NCI-H1048 (cell line): ENCODE measurements at places on chromosomes 2 and 18.

DNA sequence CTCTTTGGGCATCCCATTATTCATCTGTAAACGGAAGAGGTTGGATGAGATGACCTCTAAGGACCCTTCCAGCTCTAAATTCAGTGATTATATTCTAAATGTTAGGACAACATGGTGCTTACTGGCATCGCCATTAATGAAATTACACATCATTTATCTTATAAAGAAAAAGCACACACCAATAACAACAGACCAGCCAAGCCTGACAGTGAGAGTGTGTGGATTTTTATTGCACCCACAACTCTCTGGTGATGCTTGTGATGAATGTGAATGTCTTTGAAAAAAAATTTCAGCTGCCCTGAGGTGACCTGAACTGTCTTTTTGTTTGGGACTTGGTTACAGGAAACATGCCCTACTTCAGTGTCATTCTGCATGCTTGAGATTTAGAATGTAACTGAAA lies 513.3 kb upstream of the NRP2 start:
- DNase-seq, result no peak

DNA sequence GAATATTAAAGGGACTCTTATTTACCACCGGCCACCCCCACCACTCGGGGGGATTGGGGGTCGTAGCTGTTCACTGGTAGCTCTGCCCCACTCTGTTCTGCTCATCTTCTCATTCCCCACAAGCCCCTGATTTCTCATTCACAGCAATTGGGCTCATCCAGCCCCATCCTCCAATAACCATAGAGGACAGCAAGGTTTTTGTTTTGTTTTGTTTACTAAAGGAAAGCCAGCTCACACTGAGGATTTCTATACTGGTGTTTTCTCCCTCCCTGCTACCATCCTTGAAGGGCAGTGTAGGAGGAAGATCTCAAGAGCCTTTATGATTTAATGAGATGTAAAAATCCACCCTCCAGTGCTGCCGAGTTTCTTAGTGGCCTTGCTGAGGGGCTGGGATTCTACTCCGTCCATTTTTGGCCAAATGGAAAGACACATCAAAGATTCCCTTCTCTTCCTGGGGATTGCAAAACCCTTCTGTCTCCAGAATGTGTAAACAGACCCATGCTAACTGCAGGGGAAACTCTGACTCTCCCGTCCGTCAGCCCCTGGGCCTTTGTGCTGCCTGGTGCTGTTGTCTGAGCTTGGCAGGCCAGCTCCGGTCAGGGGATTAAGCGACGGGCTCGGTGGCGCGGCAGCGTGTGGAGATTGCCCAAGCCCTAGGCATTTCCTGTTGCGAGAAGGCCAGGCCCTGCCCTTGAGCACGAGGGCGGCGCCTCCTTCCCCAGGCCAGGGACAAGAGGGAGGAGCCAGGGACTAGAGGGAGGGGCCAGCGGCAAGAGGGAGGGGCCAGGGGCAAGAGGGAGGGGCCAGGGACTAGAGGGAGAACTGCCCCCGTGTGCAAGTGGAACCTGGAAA lies 165.0 kb downstream of the ANTXR1 start:
- DNase-seq, result peak; percentile 19

DNA sequence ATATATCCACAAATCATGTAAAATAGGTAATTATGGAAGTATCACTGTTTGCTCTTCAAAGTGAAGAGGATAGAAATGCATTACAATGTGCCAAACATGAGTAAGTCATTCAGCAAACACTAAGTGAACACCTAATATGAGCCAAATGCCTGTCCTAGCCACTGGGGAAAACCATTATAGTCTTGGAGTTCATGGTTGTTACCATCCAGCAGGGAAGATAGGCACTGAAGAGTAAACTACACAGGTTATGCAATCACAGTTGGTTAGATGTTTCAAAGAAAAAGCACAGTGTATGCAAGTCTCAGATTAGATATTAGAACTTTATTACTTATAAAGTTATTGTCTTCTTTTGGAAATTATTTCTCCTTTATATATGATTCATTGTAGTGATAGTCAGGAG lies 3.9 kb upstream of the SERPINB2 start:
- DNase-seq, result no peak

DNA sequence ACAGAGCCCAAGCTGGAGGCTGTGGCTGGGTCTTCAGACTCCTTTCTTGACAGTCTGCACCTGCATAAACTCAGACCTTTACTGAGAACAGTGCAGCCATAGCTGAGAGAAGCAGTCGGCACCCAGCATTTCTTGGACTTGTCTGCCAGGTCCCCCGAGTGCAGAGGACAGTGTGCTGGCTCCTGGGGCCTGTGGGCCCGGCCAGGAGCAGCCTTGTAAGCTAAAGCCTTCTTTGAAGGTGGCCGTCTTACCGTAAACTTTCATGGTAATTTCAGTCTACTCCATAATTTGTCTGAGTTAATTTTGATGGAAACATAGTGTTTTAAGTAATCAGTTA lies 70.9 kb downstream of the LRRFIP1 start:
- DNase-seq, result no peak

DNA sequence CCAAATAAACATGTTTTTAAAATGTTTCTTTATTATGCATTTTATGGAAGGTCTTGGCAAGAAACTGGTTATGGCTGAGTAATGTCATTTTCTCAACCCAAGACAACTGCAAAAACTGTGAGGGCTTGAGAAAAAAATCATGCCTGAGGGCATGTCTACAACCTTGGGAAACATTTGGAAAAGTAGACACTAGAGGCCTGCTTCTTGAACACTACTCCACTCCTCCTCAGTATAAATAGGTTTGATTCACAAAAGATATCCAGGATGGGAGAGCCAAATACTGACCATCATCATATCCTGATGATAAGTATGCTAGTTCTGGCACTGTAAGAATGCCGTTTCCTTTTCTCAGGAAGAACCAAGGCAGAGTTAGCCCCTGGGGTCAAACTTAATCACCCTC lies 71.1 kb downstream of the OSR1 start:
- no peak for DNase-seq

DNA sequence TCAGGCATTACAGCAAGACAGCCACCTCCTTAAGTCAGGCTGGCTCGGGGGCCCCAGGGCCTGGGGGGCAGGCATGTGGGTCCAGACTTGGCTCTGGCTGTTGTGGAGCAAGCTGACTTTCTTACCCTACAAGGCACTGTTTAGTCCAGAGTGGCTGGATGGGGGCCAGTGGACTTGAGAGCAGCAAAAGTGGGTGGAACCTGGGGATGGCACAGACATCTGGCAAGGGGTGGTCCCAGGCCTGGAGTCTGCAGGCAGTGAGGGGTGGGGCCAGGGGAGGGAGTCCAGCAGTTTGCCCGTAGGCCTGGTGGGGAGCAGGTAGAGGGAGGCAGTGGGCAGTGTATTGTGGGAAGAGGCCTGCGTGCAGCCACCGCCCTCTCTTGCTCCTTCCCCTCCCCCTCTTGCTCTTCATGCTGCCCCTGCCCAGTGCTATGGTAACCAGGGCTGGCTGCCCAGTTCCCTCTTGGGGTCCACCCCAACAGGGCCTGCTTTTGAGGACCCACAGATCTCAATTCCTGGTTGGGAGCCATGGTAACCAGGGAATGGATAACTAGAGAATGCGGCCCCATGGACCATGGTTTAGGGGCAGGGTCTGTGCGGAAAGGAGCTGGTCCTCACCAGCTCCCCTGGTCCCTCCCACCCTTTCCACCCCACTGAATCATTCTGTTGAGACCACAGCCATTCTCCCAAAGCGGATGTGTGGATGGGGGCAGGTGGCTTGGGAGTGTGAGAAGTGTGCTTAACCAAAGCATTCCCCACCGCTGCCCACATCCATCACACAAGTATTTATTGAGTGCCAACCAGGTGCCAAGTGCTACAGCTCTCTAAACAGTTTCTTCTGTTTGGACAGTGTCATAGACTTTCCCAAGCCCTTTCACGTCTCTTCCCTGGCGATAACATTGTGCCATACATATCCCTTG lies 19.3 kb downstream of the SPEG start:
- DNase-seq, result no peak

- DNase-seq, result no peak
These were observed at the start of gene RSAD2 for GRCh38 chr2:6877402-6878304. RSAD2 (plus strand) TSS chr2:6877777; CDS start chr2:6877801, 24 bp downstream.

DNA sequence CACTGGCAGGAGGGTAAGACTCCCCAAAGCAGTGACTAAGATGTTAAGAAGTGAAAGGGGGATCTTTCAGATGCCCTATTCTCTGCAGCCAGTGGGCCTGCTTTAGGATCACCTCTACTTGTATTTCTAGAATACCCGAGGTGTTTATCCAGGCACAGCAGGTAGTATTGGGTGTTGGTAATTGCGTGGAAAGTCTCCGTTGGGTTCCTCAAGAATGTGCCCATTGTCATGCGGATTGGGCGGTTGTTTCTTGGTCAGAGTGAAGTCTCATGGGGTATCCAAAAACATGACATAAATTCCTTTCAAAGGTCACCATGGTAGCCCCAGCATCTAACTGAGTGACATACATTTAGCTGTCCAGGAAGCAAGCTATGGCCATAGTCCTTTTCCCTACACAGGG lies 308.8 kb downstream of the RPIA start:
- DNase-seq, result no peak

GRCh38 chr18:31104444-31104843 lies 2.2 kb upstream of the DSC2 start:
- no peak for DNase-seq

DNA sequence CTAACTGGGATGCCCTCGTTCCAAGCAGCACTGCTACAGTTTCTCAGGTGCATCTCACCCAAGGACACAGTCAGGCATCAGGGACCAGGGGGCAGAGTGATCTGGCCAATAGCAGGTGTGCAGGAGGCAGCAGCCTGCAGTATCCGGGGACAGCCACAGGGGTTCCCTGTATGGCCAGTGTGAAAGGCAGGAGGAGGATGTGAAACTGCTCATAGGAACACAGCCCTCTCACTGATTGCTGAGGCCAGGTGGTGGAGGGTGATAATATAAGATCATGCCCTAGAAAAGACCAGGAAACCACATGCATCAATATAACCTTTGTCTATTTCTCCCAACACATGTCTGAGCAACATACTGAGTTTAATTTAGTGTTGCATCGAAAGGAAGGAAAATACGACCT lies 112.7 kb upstream of the TACR1 start:
- DNase-seq, result no peak

DNA sequence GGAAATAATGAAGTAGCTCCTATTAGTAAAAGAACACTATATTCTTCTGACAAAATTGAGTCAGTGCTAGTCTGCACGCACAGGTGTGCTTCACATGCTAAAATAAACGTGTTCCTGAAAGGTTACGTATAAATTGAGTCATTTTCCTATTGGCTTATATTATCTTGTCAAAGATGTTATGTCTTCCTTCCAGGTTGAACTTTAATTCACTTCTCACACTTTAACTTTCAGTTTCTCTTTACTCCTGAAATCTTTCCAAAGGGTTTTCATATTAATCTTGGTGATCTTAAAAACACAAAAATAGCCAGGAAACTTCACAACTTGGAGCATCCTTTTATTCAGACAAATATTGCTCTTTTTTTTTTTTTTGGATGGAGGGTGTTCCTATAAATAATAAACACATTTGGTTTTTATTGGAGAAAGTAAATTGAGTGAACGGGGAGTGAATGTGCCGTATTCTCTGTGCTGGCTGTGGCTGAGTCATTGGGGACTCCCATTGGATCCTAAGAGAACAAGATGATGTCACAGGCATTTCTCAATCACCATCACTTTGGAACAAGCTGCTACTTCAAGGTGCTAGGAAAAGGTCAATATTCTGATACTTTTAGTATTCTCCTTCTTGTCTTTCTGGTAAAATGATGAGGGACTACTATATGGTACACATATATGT lies 150.2 kb upstream of the SPATS2L start:
- no peak for DNase-seq

- no peak for DNase-seq
These were observed 48.8 kb downstream of the ASB1 start for GRCh38 chr2:238475566-238475965.

DNA sequence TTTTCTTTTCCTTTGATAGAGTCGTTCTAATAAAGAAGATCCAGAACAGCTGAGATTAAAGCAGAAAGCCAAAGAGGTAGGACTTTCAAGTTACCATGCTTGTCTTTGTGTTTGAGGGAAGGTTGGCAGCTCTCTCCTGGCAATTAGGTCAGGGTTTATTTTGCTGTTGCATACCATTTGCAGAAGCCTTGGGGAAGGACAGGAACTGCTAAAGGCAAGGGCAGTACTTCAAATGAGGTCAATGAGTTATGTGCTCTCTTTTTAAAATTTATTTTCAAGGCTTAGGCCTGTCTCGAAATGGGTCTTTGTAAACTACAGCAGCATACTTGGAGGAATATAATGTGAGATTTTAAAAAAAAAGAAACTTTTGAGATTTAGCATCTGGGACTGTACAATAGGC lies 108.9 kb downstream of the TAF4B start:
- no peak for DNase-seq

DNA sequence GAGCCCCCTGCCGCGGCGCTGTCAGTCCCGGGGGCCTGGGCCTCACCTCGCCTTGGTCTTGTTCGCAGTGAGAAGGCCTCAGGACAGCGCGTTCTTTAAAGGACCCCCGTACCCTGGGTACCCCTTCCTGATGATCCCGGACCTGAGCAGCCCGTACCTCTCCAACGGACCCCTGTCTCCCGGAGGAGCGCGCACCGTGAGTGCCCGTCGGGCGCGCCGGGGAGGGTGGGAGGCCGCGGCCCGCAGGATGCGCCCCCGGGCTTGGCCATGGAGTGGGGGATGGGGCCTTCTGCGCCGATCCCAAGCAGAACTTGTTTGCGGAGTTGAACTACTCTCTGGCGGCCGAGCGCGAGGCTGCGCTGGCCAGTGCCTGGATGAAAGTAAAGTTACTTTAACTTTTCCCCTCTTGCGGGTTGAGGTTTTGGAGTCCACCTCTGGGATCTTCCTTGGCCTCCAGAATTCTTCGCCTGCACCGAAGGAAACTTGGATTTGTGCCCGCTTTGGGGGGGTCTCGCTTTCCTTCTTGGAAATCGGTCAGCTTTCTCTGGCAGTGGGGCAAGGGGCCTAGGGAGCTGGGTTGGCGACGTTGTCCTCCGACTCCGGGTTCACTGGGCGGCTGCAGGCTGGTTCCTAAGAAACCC lies 1.2 kb downstream of the TCF7L1 start:
- DNase-seq, result no peak

GRCh38 chr2:3126911-3127621 lies 250.6 kb downstream of the EIPR1 start:
- no peak for DNase-seq

DNA sequence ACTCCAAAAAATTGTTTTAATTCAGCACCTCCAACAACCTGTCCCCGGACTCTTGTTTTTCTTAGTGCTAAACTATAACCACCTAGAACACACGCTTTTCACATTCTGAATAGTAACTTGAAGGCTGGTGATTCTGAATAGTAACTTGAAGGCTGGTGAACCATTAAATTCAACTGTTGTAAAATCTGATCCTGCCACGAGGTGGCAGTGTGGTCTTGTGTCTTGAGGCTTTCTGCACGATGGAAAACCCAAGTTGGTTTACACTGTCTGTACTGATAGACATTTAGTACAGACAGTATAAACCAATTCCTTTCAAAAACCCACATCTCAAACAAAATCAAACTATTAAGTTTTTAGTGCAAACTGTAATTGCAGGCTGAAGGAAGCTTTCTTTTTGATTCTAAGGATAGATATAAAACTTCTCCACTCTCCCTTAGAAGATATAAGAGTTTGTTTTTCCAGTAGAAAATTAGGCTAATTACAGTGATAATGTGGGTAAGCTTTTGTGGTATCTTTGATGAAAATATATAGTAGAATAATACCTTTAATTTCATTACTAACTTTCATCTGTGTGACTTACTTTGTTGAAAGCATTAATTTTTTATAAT lies 57.6 kb downstream of the VAPA start:
- DNase-seq, result no peak
